ENCODE measurements at places on chromosomes 3 and 15.
A peak's percentile ranks its signal among the peaks of the same experiment; 100 is the strongest.

- DNase-seq, result peak; percentile 45
These were observed 65.3 kb downstream of the MEIS2 start for GRCh38 chr15:37034835-37035748.

- no peak for DNase-seq
These were observed 317.5 kb upstream of the SLCO3A1 start for GRCh38 chr15:91535856-91536500.

GRCh38 chr15:25805031-25805430, 58.1 kb downstream of the ATP10A start:
- no peak for DNase-seq

GRCh38 chr3:141020143-141020830, 30.9 kb upstream of the SPSB4 start:
- no peak for DNase-seq

GRCh38 chr15:96186105-96186504, 144.4 kb upstream of the NR2F2 start:
- DNase-seq, result no peak

- DNase-seq, result no peak
These were observed 33.7 kb upstream of the TMC3 start for GRCh38 chr15:81407718-81408117.

DNA sequence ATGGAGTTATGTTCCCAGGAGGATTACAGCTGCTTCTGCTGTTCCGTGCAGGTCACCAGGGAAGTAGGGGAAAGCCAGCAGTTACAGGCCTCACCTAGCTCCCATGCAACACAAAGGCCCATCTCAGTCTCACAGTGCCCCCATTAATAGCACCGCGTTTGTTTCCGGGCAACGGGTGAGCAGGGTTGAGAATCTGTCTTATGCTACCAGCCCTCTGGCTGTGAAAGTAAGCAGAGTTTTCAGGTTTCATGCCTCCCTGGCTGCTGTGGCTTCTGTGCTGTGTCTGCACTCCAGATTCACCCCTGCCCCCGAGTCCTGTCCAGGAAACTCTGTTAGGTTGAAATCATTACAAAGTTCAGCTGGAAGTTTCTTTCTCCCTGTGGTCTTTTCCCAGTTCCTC, 254.4 kb upstream of the GPR149 start:
- no peak for DNase-seq

GRCh38 chr3:139639662-139640061, 38.1 kb downstream of the NMNAT3 start:
- DNase-seq, result no peak

DNA sequence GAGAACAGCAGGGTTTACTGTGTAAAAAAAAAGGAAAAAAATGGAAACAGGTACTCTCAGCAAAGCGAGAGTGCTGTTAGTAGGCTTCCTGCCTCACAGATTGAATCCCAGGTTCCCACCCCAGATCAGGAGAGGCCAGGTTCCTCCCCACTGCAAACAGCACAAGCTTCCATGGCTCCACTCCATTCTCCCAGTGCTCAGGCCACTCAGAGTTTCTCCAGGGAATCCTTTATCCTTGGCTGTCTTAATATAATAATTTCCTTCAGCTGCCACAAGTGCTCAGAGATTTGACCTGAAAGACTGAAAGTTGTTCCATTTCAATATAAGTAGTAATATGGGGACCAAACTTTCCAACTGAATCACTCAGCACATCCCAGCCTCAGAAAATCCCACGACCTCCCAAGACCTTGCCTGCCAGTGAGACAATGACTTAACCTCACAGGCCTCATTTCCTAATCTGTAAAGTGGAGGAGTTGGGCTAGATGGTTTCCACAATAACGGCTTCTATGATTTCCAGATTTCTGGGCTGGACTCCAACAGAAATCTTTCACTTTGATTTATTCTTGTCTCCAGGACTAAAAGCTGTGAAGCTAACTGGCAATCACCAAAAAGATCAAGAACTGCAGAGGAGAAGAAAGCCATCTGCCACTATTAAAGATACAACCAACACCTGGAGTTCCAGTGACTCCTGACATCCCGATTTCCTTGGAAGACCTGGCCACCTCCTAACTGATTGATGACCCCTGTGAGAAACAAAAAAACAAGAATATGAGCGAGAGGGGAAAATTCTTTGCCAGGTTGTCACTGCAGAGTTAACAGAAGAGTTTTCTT, 289.5 kb downstream of the NEK10 start:
- DNase-seq, result no peak

- DNase-seq, result no peak
These were observed 73.4 kb downstream of the CRYBG3 start for GRCh38 chr3:97895216-97895615.

- no peak for DNase-seq
These were observed 33.7 kb downstream of the THRB start for GRCh38 chr3:24460974-24461373.

- DNase-seq, result no peak
These were observed 192.3 kb upstream of the SGO1 start for GRCh38 chr3:20378315-20378714.

- DNase-seq, result no peak
These were observed 108.2 kb downstream of the THSD4 start for GRCh38 chr15:71223516-71223915.

- DNase-seq, result no peak
These were observed 196.4 kb downstream of the UACA start for GRCh38 chr15:70566989-70567388.

DNA sequence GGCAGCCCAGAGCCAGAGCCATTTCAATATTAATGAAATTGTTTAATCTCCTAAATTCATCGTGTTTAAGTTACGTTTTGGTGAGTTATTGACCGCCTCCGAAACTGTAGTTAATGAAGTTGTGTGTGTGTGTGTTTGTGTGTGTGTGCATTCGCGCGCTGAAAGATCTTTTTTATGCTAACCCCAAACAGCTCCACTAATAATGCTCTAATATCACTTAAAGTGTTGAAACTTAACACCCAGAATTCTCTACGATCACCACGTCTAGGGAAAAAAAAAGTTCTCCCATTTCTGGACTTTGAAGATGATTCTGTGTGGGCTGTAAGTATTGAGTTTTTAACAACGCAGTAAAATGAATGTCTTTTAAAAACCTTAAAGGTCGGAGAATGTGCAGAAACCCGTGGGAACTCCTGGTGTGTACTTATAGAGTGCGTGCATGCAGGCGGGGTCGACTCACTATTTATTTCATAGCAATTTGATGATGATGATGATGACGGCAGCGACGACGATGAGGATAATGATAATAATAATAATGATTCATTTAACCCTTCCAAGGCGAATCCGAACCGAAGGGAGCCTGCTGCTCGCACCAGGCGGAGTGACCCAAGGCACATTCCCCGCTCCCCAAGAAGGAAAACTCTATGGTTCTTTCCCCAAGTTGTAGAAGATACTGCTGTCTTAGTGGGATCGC, 1.4 kb upstream of the FOXB1 start:
- peak; percentile 30 for DNase-seq

- DNase-seq, result no peak
These were observed 311.3 kb downstream of the UACA start for GRCh38 chr15:70451821-70452653.

GRCh38 chr3:45547764-45548680, 46.5 kb upstream of the LIMD1 start:
- DNase-seq, result peak; percentile 50

DNA sequence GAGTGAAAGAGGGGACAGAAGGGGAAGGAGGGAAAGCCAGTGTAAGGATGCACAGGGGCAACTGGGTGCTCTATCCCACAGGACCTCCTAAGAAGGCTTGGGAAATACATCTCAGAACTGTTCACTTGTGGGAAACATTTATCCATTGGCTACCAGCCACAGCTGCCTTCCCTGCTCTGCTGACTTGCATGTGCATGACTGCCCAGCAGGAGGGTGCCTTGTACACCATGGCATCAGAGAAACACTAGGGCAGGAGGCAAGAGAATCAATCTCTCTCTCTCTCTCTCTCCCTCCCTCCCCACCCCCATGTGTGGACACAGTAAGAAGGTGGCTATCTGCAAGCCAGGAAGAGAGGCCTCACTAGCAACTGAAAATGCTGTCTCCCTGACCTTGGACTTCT, 62.9 kb upstream of the ZBTB38 start:
- DNase-seq, result peak; percentile 71

- no peak for DNase-seq
These were observed 36.4 kb upstream of the DNAJC13 start for GRCh38 chr3:132380920-132381319.

DNA sequence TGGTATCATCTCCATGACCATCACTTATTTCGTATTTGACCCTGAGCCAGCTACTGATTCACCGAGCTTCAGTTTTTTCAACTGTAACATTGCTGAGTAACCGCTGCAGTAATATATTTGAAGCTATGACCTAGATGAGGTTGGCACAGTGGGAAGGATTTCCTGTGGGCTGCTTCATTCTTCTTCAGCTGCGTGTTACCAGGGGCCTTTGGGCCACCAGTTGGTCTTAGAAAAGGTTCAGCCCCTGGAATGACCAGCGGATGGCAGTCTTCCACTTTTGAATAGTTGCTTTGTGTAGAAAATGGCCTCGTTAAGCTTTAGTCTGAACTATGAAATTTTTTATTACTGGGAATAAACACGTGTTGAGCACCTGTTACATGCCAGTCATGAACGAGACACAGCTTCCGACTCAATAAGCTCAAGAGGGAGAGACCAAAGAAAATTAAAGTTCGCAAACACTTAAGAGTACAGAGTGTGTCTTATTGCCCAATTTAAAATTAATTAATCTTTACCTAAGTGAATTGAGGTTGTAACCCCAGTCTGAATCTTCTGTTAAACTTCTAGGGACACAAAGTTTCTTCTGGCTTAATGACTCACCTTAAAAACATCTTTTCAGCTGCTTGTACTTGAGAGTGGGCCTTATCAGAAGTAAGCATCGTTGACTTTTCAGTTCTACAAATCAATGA, 57.6 kb upstream of the NR2E3 start:
- DNase-seq, result peak; percentile 99

- DNase-seq, result no peak
These were observed 190.5 kb downstream of the GREM1 start for GRCh38 chr15:32908135-32908801.

- no peak for DNase-seq
These were observed 7.7 kb downstream of the SORD start for GRCh38 chr15:45030743-45031142.

GRCh38 chr3:172560026-172560425, 36.8 kb upstream of the TNFSF10 start:
- DNase-seq, result peak; percentile 26

- peak; percentile 0 for DNase-seq
These were observed 282.9 kb downstream of the AGBL1 start for GRCh38 chr15:86362555-86362954.

DNA sequence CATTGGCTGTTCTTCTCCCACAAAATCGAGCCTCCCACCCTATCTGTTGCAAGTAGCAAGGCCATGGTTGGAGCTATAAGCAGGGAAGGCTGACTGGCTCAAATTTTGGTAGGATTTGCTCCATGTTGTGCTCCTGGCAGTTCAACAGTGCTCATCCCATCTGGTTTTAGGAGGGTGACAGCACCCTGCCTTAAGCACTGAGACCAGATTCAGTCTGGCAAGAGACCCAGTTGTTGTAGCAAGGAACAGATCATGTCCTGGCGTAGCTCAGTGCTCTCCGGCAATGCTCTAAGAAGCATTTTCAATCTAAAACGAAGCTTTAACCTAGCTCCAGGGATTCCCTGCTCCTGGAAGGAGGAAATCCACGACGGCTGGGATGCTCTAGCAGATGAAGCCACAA, 91.2 kb downstream of the RGMA start:
- no peak for DNase-seq

GRCh38 chr15:76286271-76286879, 24.9 kb downstream of the ETFA start:
- no peak for DNase-seq

DNA sequence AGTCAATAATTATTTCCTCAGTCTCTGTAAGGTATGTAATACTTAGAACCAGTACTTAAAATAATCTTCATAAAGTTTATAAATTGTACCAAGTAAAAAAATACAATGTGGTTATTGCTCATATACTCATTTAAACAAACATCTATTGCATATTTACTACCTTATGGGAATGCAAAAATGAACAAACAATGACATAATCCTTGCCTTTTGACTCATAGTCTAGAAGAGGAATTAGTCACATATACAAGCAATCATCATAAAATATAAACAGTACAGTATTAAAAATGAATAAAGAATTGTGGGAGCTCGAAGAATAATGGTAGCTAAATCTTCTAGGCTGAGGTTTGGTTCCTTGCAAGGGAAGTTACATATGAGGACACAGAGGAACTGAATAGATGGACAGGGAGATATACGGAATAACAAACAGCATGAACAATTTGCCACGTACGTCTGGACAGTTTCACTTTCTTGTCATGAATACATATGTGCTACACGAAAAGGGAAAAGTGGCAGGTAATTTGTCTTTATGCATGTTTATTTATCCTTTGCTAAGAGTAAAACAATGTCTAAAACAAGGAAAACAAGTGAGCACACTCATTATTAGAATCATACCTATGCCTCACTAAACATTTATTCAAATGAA, 17.2 kb downstream of the IMPG2 start:
- peak; percentile 86 for DNase-seq
